ENCODE measurements at places on chromosomes 2 and 18.

DNA sequence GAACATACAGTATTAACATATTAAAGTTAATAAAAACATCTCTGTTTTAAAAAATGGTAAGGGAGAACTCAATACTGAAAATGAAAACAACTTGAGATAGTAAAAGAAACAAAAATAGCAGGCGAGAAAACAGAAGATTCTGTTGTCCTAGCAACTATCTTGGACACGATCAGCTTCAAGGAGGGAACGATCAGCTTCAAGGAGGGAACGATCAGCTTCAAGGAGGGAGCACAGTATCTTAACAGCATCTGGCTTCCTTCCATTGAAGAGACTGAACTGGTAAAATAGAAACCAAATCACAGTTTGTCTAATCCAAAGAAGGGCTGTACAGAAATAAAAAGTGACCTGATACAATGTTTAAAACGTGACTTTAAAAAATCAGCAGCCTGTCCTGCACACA is 51.8 kb downstream of the NDUFA10 start:
- DNase-seq = no peak

GRCh38 chr18:68033466-68033865 is 516.9 kb upstream of the DSEL start:
- DNase-seq = no peak

DNA sequence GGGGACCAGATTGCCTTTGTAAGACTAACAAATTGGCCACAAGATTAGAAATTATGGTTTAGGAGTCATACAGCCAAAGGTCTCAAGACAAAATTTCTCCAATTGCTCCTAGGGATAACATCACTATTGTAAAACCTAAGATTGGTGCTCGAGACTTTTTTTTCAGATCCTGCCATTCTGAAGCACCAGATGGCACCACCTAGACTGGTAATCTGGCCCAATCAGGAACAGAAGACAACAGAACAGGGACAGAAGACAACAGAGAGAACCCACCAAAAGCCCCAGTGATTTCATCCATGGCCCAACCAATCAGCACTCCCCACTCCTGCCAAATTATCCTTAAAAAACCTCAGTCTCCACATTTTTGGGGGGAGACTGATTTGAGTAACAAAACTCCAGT is 66.8 kb downstream of the LINC00305 start:
- no peak for DNase-seq

- no peak for DNase-seq
These were observed 71.5 kb downstream of the COLEC12 start for GRCh38 chr18:429030-429429.

DNA sequence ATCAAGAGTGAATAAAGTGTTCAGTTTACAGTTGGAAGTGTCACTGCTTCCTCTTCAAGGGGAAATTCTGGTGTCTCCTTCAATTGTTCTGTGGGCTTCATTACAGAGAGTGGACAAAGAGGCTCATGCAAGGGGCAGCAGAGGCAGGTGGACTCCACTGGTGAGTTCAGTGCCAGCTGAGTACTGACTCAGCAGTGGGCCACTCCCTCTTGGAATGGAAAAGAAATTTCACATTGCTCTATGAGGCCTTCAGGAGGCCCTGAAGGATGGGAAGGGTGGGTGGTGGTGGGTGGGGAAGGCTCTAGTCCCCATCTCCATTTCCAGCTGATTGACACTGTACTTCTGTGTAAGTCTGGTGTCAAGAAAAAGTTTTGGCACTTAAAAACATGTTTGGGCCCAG is 66.4 kb downstream of the PRELID3A start:
- DNase-seq = no peak

DNA sequence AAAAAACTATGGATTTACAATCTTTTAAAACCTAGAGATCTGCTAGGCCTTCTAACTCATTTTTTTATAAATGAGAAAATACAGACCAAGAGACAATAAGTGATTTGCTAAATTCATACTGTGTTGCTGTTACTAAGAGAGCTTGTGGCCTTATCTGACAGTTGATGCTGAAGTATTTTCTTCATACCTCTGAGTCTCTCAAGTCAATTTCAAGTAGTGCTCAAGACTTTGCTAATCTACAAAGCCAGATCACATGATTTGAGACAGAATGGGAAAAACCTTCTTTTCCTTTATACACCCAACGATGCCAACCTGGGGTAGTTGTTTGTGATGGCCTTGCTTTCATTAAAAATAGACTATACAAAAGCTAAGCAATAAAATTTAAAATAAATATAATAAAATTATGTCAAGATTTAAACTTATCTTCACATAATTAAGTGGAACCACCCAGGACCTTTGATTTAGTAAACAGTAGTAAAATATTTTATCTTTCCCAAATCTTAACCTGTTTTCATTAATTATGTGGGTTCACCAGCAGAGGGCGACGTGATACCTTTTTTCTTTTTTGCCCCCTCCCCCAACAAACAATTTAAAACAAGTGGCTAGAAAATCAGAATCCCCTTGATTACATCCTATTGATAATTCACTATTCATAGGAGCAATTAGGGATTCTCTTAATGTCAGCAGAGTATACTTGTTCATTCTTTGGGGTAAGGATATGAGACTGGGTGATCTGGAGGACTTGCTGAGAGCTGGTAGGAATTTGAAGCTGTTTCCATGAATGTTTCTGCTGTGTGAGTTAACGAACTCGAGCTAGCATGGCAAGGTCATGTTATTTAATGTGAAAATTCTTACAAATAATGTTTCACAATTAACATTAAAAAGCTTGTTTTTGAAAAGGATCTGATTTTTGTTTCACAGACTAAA is 49.6 kb upstream of the SLC5A7 start:
- no peak for DNase-seq

DNA sequence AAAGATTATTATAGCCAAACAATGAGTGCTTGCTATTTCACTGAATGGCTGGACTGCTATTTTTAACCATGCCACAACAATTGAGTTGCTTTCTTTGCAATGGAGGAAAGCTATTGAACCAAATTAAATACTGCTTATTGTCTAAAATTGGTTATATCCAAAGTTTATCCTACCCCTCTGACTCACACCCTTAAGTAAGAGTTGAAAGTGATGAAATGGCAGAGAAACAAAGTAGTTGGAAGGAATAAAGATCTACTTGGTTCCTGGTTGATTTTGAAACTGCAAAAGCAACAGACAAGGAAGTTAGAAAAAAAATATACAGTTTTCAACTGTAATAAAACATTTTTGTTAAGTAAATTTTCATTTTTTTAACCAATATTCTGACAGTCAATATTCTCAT is 47.5 kb downstream of the EML4 start:
- DNase-seq = no peak

- DNase-seq = no peak
These were observed 37.6 kb upstream of the MGAT5 start for GRCh38 chr2:134216152-134216829.
